Right forelimb (tissue), 1 donor: ENCODE measurements at places on chromosomes 3 and 15.

- no peak for DNase-seq
These were observed 676 bp downstream of the CNOT10 start for GRCh38 chr3:32685543-32686185.

DNA sequence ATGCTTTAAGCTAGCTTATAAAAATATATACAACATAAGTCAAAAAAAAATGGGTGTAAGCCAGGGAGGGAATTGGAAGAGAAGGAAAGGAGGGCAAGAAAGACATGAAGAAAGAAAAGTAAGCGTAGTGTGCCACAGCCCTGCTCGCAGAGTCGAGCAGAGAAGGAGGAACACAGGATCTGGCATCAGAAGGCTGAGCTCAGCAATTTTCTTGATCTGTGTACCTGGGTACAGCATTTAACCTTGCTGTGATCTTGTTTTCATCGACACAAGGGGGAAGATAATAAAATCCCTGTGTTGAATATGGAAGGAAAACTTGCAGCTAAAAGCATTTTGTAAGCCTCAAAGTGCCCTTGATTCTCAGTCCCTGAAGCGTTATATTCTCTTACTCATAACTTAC lies 23.7 kb upstream of the C2CD4B start:
- no peak for DNase-seq

- no peak for DNase-seq
These were observed 34.2 kb downstream of the VGLL4 start for GRCh38 chr3:11609481-11609880.

DNA sequence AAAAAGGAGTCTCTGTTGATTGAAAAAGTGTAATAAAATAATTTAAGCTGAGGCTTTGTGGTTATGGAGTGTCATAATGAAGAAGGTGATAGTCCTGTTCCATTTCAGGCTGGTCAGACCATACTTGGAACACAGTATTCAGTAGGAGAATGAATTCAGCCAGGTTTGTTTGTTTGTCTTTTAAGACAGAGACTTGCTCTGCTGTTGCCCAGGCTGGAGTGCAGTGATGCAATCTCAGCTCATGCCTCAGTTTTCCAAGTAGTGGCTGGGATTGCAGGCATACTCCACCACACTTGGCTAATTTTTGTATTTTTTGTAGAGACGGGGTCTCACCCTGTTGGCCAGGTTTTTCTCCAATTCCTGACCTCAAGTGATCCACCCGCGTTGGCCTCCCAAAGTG lies 33.5 kb downstream of the IQGAP1 start:
- no peak for DNase-seq

DNA sequence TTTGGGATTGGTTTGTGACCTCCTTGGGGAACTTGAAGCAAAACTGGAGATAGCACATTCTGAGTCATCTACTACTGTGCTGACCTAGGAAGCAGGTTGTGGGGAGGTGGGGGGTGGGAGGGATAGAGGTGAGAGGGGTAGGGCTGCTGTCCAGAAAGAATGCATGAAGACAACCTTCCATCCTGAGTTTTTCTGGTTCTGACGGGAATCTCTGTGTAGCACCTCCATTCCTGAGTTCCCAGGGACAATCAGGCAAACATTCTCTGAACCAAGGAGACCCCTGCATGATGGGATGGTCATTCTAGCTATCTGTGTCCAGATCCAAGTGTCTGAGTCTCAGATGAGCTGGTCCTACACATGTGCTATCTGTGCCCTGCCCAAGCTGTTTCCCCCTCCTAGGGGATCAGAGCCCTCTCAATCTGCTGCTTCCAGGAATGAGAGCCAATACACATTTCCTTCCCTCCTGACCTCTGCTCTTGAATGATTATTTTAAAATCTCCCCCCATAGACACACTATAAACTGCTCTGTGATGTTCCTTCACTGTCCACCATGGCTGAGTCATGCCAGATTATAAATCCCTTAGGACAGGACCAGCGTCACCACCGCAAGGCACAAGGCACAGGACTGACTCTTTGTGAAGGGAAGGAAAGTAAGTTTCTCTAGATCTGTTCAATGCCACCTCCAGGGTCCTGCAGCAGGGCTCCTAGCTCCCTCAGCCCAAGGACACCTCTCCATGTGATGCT lies 2.2 kb upstream of the CD276 start:
- no peak for DNase-seq

GRCh38 chr3:178849199-178849910 lies 222.3 kb downstream of the ZMAT3 start:
- no peak for DNase-seq

DNA sequence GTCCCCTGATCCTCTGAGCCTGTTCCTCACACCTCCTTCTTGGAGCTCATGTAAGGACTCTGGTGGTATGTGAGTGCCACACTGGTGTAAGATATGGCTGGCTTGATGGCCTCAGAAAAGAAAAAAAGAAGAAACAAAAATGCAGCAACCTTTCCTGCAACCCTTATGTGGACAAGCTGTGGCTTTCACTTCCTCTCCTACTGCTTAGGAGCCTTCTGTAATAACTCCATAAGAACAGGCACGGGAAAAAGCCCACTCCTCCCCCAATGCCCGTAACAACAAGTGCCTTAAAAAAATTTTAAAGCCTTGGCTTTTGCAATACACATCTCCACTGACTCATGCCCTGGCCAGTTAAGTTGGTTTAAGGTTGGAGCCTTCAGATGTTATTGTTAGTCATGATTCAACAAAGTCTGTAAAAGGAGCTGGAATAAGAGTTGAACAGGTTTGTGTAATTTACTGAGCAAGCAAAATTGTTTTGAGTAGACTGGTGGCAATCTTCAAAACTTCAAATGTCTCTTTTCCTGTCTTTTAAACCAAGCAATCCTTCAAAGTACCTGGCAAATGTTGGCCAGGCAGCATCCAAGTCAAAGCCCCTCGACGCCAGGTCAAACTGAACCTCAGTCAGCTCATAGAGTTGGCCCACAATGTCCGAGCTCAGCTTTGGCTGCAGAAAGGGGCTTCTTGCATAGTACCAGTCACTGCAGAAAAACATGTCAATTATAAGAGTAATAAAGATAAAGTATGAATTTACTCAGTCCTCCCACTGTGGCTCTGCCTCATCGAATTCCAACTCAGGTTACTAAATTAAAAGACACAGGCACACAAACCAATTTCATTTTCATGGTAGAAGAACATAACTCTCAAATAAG lies 22.9 kb downstream of the FYCO1 start:
- DNase-seq: no peak
